ENCODE measurements at places on chromosomes 2 and 18. TPM values are rescaled to one million over a fixed set of nuclear protein-coding genes. Genes with fewer than 3 reads are reported as not detected.

DNA sequence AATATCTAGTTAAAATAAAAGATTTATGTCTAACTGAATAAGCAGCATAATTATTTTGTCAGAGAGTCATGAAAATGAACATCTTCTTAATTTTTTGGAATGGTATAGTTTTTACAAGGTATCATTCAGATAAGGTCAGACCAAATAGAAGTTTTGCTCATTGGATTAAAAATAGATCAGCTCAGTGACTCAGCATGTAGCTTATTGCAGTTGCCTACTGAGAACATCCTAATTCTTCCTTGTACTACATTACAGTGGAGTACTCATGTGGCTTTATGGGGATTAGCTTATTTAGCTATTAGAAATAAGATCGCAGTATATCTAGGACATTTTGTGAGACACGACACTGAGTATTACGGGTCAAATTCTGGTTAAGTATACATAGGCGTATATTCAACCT, 38.2 kb upstream of the PPM1B start:
- H3K36me3 ChIP-seq = no peaks in the 10 kb centered on the region
- H3K27ac ChIP-seq = no peak overlapping the region
- no peak overlapping the region for H3K4me3 ChIP-seq
- no peaks in the 10 kb centered on the region for H3K4me1 ChIP-seq
- DNase-seq = no peak

DNA sequence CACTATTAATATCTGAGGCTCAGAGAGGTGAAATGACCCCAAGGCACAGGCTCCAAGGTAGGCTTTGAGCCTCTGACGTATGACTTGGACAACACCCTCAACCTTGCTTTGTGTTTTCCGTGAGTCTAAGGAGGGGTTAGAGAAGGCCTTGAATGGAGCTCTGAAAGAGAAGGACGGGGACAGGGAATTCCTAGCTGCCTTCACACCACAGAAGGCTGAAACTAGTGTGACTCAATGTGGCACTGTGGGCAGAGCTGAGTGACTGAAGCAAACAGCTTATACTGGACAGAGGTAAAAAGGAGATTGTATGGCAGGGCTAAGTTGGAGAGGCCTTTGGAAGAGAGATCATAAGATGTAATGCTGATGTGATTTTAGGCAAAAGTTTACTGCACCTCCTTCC, 3.5 kb upstream of the NCK2 start:
- H3K36me3 ChIP-seq = no peaks in the 10 kb centered on the region
- H3K4me1 ChIP-seq = peaks cover 12% of the 10 kb centered on the region

- no peak overlapping the region for H3K27ac ChIP-seq
- no peak for DNase-seq
- H3K4me3 ChIP-seq = no peak overlapping the region
- no peaks in the 10 kb centered on the region for H3K27me3 ChIP-seq
- no peaks in the 10 kb centered on the region for H3K4me1 ChIP-seq
These were observed 1224.7 kb upstream of the CELF4 start for GRCh38 chr18:38790303-38790702.

GRCh38 chr2:203237346-203238238, 1.2 kb upstream of the CYP20A1 start:
- peak overlapping the region; percentile 71 for H3K4me3 ChIP-seq
- peak overlapping the region; percentile 97 for H3K27ac ChIP-seq
- DNase-seq = no peak
- H3K4me1 ChIP-seq = peaks cover 32% of the 10 kb centered on the region
- H3K36me3 ChIP-seq = peaks cover 10% of the 10 kb centered on the region
- H3K27me3 ChIP-seq = no peaks in the 10 kb centered on the region

- DNase-seq = no peak
- H3K27me3 ChIP-seq = no peaks in the 10 kb centered on the region
- no peaks in the 10 kb centered on the region for H3K4me1 ChIP-seq
- H3K4me3 ChIP-seq = no peak overlapping the region
These were observed 216.2 kb downstream of the GBX2 start for GRCh38 chr2:235951982-235952381.

GRCh38 chr18:8868779-8869415, 163.5 kb downstream of the MTCL1 start:
- no peak overlapping the region for H3K27ac ChIP-seq
- DNase-seq = no peak
- H3K36me3 ChIP-seq = no peaks in the 10 kb centered on the region
- no peak overlapping the region for H3K4me3 ChIP-seq

- no peak overlapping the region for H3K27ac ChIP-seq
- H3K4me1 ChIP-seq = peaks cover 19% of the 10 kb centered on the region
- DNase-seq = peak; percentile 84
- H3K4me3 ChIP-seq = no peak overlapping the region
These were observed 56.8 kb downstream of the ATOH8 start for GRCh38 chr2:85810371-85811179.

GRCh38 chr2:199764273-199764800, 86.7 kb downstream of the FTCDNL1 start:
- H3K27ac ChIP-seq = no peak overlapping the region
- H3K4me3 ChIP-seq = no peak overlapping the region
- H3K4me1 ChIP-seq = no peaks in the 10 kb centered on the region
- no peaks in the 10 kb centered on the region for H3K27me3 ChIP-seq

- H3K36me3 ChIP-seq = peaks cover 28% of the 10 kb centered on the region
- H3K4me1 ChIP-seq = peaks cover 100% of the 10 kb centered on the region
- no peak overlapping the region for H3K4me3 ChIP-seq
- no peak overlapping the region for H3K27ac ChIP-seq
- DNase-seq = no peak
These were observed 32.3 kb downstream of the DNMT3A start for GRCh38 chr2:25309402-25309801.

GRCh38 chr18:41034413-41034812, 920.6 kb upstream of the PIK3C3 start:
- no peaks in the 10 kb centered on the region for H3K27me3 ChIP-seq
- no peaks in the 10 kb centered on the region for H3K36me3 ChIP-seq
- no peak overlapping the region for H3K27ac ChIP-seq

Gene AP1S3
- total RNA-seq = 1.2 TPM

Gene KCNS3
- 37.4 TPM for total RNA-seq

Gene SCG2
- 4.0 TPM for total RNA-seq
